ENCODE measurements at places on chromosomes 12 and 14.

DNA sequence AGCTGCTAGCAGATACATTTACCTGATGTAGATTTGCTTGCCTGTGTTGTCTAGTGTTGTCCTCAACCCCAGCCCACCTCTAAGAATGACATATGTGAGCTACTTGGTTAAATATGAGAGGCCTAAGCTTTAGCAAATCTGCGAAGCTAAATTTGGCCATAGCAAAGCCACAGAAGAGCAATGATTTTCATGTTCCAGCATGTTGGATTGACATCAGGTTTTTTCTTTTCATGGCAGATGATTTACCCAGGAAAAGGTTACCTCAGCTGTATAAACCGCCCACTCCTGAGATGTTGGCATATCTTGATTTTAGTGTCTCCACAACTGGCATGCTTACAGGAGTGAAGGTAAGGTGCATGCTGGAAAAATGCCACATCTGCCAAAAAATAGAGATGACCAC lies 36.4 kb upstream of the ATF1 start:
- no peak for DNase-seq

- DNase-seq = no peak
These were observed at the start of gene EFS for GRCh38 chr14:23365036-23365731. EFS (minus strand) TSS chr14:23365172; CDS start chr14:23365025, 147 bp downstream.

DNA sequence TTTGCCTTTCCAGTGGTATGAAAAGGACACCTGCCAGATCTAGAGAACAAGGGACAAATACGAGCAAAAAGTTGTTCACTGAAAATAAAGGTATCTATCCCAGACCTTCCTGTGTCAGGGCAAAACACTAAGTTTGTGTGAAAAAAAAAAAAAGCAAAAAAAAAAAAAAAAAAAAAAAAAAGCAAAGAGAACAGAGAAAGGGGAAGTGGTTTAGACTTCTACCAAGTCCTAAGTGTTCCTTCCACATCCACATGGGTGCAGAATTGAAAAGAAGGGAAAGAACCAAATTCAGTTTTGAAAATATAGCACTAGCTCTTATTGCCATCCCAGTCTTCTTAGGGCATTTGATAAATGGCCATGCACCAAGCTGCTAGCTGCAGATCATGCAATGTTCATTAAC lies 41.7 kb downstream of the ZCRB1 start:
- no peak for DNase-seq

DNA sequence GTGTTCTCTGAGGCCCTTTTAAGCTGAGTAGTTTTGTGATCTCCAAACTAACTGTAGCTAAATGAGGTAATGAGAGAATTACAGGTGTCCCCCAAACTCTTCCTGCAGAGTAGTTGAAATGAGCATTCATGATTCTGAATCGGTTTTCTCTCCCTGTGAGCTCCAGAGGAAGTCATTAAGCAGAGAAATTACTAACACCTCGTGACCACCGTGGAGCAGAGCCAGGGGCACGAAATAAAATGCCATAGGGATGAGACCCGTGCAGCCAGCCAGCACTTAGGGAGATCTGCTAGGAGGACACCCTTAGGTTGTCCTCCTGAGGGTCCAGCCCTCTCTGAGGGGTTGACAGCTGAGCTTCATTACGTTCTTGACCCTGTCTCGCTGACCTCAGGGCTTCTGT lies 79.5 kb downstream of the SLC25A47 start:
- DNase-seq = no peak

DNA sequence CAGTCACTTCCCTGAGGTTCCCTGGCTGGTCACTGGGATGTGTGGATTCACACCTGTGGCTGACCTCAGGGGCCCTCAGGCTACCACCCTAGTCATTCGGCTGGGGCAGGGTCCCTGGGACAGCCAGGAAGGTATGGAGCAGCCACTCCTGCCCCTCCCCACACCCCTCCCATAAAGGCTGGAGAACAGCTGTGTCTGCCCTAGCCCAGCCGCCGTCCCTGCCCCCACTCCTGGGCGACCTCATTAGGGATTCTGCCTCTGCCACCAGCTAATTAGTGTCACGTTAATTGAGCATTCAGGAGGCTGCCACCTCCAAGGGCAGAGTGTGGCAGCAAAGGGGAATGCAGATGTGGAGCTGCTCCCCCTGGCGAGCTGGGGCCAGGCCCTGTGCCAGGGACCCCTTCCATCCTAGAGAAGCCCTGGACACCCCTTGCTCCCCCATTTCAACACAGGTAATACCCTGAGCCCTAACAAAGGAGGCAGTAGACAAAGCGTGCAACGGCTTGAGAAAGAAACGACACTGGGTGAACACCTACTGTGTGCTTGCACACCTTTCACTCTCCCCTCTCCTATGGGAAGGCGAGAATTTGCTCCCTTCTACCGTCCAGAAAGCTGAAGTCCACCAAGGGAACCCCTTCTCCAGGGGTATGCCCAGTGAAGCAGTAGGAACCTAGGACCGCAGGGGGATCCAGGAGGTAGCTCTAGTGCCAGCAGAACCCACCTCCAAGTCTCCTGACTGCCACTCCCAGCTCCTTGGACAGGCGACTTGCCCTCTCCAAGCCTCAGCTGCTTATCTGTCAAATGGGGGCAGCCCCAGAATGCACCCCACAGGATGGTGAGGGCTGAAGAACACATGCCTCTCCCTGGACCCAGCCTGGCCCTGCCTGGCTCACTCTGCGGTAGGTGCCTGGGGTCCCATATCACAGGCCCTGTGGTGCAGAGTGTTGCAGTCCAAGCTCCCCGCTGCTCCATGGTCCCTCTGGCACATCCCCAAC lies 45.1 kb downstream of the FAM222A start:
- DNase-seq = no peak

GRCh38 chr12:57899010-57899662 lies 42.2 kb upstream of the ATP23 start:
- peak; percentile 58 for DNase-seq

GRCh38 chr14:28057359-28058296 lies 709.0 kb upstream of the FOXG1 start:
- DNase-seq = no peak

- no peak for DNase-seq
These were observed 269.8 kb upstream of the PWP1 start for GRCh38 chr12:107415834-107416233.

- no peak for DNase-seq
These were observed 128.7 kb upstream of the C14orf180 start for GRCh38 chr14:104450811-104451401.

DNA sequence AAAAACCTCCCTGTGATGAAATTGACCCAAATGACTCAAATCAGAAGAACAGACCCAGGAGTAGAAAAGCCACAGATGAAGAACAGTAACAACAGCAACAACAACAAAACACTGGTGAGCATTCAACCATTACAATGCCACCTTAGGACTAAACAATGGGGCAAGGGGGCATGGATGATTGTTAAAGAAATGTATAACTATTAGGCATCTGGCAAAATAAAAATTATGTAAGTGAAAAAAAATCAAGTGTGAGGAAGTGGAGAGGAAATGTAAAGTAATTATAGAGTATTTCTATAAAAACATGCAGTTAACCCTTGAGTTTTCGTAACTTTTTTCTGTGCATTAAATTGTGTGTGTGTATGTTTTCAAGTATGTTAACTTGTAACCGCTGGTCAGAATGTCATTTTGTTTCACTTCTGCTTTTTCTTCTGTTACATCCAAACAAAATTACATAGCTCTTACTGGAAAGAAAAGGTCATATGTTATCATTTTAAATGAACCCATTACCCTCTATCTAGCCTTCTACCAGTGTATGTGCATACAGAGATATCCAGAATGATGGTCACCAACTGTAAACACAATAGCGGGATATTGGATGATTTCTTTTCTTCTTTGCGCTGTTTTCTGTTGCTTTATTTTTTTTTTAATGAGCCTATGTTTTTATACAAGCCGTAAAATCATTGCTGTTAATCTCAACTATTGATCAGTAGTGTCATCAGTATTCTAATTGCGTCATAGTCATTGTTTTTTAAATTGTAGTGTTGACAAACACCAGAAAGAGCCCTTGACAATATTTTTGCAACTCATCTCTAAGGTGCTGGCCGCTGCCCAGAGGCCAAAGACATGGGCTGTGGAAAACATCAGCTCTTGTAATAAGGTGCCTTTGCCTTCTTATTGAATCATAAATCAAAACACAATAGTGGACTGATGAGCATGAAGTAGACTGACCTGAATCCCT lies 170.6 kb downstream of the CRADD start:
- no peak for DNase-seq

DNA sequence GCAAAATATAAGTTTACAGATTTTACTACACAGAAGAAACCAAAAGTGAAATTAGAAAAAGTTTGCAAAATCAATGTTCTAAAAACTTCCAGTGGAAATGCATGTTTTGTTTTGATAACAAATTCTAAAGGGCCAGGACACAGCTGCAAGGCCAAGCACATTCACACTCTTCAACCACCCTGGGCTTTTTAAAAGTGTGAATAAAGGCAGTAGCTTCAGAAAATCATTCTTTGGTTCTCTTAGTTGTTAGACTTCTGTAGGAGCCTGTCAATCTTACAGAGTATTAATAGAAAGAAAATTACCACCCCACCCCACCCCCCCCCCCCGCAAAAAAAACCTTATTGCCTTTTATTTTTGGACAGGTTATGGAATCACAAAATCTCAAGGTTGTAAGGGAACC lies 105.2 kb upstream of the EGLN3 start:
- DNase-seq = no peak

GRCh38 chr12:120849765-120850164 lies 54.4 kb downstream of the SPPL3 start:
- no peak for DNase-seq

GRCh38 chr14:72651081-72651480 lies 242.8 kb downstream of the DPF3 start:
- no peak for DNase-seq

DNA sequence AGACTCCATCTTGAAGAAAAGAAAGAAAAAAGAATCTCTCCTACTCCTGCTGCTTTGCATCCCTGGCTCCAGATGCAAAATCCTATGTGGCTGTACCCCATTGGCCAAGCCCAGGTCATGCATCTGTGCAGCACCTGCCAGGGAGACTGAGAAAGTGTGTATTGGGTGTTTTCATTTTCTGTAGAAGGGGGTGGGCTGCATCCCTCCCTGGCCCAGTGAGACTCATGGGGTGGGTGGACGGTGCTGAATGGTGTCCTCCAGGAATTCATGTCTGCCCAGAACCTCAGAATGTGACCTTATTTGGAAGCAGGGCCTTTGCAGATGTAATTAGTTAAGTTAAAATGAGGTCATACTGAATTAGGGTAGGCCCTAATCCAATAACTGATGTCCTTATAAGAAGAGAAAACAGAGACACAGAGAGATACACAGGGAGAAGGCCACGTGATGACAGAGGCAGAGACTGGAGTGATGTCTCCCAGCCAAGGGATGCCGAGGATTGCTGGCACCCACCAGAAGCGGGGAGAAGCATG lies 23.2 kb downstream of the MOAP1 start:
- no peak for DNase-seq

GRCh38 chr12:95187865-95188415 lies 29.3 kb downstream of the FGD6 start:
- no peak for DNase-seq

GRCh38 chr12:124527861-124528561 lies 39.4 kb downstream of the NCOR2 start:
- DNase-seq = no peak

DNA sequence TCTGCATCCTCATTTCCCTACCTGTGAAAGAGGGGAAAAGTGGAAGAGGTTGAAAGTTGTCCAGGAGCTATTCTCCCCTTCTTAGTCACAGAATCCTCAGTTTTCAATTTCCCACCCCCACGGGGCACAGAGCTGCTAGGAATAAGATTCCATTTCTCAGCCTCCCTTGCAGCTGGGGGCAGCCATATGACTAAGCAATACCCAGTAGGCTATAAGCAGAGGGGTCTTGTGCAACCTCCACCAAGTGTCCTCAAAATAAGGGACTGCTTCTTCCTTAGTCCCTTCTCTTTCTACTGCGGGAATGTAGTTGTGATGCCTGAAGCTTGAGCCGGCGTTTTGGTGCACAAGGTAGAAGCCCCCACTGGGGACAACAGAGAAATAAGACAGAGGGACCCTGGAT lies 40.9 kb downstream of the VWF start:
- no peak for DNase-seq

GRCh38 chr14:99548255-99548654 lies 55.8 kb downstream of the CCDC85C start:
- DNase-seq = no peak

- DNase-seq = no peak
These were observed 44.3 kb downstream of the SCN8A start for GRCh38 chr12:51635346-51635745.

- no peak for DNase-seq
These were observed 383.8 kb downstream of the PCNX1 start for GRCh38 chr14:71290960-71291466.

DNA sequence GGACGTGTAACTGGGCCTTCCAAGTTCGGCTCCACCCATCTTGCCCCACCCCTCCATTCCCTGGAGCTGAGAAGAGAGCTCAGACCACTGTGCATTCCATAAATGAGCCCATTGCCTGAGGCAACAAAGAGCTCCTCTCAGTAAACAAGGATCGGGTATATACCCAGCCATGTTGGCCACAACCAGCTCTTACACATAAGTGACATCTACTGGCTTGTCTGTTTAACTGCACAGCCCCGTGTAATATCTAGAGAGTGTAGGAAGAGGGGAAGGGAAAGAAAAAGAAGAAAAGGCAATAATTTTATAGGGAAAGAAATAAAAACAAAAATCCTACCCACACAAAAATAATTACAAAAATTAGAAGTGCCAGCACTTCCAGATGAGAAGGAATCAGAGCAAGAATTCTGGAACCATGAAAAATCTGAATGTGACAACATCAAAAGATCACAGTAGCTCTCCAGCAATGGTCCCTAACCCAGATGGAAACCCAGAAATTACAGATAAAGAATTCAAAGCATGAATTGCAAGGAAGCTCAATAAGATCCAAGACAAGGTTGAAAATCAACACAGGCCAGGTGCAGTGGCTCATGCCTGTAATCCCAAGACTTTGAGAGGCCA lies 308.1 kb downstream of the RPAP3 start:
- DNase-seq = no peak

DNA sequence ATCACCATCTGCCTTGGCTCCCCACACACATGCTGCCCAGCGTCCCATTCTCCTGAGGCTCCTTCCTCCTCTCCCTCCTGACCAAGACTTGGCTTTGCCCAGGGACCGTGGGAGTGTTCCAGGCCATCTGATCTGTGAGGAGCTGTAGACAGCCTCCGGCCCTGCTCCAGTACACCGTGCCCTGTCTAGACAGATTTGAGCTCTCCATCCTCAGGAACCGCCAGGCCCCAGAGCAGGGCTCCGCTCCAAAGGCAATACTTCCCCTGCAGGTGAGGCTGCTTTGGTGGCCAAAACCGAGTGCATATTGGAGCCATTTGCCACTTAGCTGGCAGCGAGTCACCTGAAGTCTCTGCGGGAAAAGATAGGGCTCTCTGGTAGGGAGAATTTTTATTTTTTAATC lies 147.4 kb downstream of the ANO2 start:
- no peak for DNase-seq

DNA sequence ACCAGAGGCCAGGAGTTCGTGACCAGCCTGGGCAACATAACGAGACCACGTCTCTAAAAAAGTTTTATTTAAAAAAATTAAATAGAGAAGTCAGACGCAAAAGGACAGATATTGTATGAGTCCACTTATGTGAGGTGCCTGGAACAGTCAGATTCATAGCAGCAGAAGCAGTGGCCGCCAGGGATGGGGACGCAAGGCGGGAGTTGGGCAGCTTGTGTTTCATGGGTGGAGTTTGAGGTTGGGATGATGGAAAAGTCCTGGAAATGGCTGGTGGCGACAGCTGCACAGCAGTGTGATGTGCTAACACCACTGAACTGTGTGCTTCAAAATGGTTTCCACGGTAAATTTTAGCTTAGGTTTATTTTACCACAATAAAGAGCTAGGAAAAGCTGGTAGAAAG lies 57.6 kb upstream of the DDX11 start:
- no peak for DNase-seq

GRCh38 chr12:64070454-64070853 lies 151.6 kb downstream of the KICS2 start:
- DNase-seq = no peak

- DNase-seq = no peak
These were observed 144.5 kb upstream of the PLEKHG7 start for GRCh38 chr12:92558215-92558773.

Measured in stimulated activated CD4-positive, alpha-beta T cell treated with anti-CD3 and anti-CD28 coated beads, TNF-alpha, amount 100 ng/mL, for 1 hour (primary cell).